Hematopoietic multipotent progenitor cell treated with erythropoietin and hydrocortisone succinate and interleukin-3 and kit ligand, for 8 days (in vitro differentiated cells): ENCODE measurements at places on chromosomes 2 and 18.
A peak's percentile ranks its signal among the peaks of the same experiment; 100 is the strongest.

DNA sequence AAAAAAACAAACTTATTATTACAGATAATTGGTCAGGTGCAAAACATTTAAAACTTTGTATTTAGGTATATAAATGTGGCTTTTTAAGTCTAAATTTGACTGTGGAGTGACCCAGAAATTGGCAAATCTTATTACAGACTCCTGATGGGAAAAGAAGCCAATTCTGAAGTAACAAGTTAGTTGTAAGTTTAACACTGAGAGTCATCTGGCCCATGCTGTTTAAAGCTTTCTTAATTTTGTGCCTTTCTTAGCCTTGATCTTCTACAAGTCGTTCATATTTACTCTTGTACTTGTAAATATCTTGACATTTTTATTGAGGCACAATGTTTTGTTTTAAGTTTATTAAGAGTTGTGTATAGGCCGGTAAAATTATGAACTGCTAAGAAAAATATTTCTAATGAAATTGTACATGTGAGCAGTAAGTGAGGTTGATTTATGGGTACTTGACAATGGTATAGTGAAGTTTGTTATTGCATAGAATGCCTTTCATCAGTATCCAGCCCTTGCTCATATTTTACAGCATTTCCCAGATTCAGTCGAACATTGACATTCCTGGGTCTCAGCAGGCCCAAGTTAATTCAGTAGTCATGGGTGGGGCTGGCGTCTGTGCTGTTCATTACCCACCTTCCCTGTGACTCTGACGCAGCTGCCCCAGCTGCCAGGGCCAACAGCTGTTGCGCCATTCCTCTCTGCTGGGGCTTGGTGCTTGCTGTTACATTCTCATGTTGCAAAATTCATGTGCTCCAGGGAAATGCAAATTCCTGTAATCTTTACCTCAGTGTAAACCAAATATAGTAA, 121.4 kb downstream of the ZNF236 start:
- DNase-seq = no peak

DNA sequence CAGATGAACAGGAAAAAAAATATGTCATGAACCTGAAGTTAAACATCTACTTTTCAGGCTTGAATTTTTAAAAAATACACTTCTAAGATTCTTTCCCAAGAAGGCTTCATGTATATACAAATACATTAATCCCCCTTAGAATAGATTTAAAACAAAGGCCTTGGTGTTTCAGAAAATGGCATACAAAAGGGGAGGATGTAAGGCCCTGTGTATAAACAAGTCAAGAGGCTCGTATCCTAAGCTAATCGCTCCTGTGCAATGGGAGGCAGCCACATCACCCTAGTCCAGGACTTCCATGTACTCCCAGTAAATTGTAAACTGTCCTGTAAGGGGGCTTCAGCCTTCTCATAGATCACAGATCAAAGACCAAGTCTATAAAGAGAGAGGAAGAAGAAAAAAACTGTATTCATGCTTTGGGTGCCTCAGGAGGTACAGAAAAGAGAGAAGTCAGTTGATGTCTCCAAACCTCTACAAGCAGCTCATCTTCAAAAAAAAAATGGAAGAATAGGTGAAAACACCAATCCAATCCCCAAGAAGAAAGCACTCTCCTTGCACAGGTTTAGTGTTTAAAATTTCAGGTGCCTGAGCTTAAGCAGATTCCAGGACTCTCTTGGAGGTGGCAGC, 53.9 kb downstream of the ANKRD44 start:
- DNase-seq = no peak

DNA sequence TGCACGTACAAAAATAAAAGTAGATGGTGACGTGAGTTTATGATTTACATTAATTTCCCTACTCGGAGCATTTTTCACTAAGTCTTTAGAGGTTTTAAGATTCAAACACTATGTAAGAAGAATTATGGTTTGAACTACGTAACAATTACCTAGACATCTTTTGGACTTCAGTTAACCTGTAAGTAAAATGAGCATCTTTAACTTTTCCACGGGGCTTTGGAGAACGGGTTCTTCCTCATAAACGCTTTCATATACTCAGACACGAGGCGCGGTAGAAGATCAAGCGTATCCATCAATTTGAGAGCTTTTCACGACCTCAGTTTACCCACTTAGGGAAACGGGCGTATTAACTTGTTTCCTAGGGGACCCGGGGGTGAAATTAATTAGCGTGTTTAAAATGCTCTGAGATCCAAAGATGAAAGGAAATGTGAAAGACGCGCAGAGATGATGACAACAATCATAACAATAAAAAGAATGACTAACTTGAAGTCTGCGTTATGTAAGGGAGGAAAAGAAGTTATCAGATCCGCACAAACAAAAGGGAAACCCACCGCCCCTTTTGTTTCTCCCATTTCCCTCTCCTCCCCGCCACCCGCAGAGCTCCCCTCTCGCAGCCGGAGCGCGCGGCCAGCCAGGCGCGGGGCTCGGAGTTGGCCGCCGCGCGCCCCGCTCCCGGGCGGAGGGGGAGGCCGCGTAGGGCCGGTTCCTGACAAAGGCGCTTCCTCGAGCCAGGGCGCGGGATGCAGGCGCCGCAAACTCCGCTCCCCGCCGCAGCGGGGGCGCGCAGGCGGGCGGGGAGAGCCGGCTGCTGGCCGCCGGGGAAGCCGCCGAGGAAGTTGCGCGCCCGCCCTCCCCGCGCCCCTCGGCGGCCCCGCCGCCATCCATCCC, 807 bp downstream of the PELI1 start:
- DNase-seq = peak; percentile 45

DNA sequence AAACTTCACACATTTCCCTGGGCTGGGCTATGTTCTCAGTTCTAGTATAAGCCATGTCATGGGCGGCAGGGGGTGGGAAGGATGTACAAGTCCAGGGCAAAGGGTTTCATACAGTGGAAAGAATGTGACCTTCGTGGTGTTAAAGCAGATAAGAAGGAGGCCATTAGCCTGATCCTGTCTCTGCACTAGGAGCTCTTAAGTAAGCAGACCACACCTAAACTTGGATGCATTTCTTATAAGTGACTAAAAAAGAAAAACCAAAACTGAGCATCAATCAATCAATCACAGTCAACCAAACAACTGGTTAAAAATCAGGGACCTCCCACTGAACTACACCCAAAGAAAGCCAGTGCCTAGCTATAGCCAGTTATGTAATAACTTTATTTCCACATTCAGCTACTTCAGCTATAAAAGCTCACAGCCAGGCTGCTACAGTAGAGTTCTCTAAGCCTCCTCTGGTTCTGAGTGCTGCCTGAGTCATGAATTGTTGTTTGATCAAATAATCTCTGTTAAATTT, 46.8 kb upstream of the RIOK3 start:
- no peak for DNase-seq

DNA sequence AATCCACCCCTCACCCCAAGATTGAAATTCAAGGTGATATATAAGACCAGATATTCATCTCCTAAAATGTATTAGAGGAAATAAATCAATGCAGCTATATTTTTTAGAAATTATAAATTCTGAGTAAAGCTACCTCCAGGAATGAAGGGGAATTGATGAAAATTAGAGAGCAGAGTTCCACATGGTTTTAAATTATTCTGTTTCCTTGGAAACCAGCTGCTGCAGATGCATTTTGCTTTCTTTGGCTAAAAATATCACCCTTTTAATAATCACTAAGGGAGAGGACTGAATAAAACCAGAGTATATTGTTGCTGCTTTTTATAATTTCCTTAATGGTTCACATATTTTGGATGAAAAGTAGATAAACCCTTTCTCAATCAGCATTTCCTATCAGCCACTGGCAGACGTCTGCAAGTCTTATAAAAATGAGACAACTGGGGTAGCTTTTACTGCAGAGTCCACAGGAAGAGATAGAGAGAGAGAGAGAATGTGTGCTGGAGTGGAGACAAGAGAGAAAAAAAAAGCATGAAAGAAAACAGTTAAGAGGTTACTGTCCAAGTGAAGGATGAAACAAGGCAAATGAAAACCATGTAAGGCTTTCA, 2.0 kb downstream of the CSRNP3 start:
- DNase-seq = no peak

DNA sequence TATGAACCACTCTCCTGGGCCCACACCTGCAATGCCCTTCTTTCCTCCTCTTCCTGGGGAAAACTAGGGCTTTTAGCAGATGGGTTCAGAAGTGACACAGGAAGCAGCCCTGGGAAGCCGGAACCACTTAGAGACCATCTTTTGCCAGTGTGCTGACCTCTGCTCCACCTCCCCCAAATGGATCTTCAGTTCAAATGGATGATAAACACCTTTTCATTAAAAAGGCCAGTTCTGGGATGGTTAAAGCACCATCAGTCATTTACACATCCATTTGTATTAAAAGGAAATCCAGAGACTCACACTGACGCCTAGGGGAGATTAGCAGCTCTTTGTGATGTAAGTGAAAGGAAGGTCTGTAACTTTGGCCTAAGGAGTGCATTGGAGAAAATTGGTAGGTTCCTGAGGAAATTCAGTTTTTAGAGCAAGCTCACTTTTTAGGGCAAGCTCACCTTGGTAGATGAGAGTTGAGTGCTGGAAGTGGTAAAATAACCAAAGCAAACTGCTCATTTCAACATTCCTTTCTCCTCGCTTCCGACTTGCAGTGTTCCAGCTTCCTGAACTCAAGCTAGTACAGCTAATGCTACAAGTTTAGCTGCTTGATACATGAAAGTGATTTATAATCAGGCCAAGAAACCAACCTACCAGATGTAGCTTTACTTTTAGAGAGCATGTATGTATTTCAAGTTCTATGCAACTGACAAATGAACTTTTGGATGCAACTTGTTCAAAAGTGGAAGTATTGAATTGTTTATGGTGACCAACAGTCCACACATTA, 47.7 kb downstream of the ACTR2 start:
- DNase-seq = no peak

GRCh38 chr18:58638441-58638840, 9.6 kb upstream of the ALPK2 start:
- DNase-seq = peak; percentile 13

GRCh38 chr18:79867666-79868065, 69.9 kb downstream of the KCNG2 start:
- no peak for DNase-seq

GRCh38 chr2:63034526-63034925, 16.1 kb upstream of the OTX1 start:
- no peak for DNase-seq

DNA sequence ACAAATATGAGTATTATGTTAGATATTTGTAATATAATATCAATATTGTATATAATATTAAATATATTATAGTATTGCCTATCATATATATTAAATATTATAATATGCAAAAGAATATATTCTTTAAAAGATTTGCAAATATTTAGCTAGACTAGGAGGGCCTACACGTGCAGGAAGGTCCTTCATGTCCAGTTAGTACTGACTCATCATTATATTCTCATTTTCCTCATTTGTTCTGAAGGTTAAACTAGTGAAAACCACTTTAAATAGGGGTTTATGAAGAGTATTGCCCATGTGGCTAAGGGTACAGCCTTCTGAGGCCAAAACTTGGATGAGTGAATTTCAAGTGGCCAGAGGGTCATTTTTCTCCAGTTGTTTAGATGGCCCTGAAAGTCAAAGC, 293.0 kb upstream of the VRK2 start:
- DNase-seq = no peak

DNA sequence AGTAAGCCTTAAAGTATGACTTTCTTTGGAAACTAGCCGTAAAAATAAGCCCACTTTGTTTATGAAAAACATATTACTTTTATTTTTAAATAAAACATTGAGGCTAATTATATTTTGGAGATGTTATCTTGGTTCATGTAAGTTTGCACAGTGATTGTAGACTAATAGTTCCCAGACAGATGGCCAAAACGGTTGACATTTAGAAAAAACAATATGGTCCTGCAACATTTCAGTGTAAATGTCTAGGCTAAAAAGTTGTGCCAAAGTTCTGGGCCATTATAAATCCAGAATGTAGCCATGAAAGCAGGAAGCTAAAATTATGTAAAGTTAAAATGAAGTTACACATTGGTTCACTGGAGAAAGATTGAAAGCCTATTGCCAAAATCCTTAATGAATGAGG, 43.6 kb downstream of the SLC5A7 start:
- DNase-seq = no peak

GRCh38 chr2:1731447-1731962, 12.8 kb downstream of the PXDN start:
- DNase-seq = no peak
